ENCODE measurements at places on chromosomes 4 and X. TPM values are rescaled to one million over a fixed set of nuclear protein-coding genes. Genes with fewer than 3 reads are reported as not detected.

DNA sequence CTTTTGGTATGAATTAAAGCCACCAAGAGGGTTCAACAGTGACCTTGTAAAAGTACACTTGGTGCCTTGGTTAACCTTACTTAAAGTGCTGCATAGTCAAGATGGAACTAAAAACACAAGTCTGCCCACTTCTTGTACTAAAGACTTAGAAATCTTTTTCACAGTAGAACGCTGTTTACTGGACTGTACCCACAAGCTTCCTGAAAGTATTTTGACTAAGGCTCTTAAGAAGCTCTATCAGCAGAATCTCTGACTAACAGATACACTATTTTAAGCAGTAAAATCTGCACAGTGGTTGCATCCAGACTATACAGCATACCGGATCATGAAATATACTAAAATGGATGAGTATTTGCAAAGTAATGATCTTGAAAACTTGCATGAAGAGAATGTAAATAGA is 7.2 kb downstream of the RAB28 start:
- DNase-seq: peak; percentile 14

DNA sequence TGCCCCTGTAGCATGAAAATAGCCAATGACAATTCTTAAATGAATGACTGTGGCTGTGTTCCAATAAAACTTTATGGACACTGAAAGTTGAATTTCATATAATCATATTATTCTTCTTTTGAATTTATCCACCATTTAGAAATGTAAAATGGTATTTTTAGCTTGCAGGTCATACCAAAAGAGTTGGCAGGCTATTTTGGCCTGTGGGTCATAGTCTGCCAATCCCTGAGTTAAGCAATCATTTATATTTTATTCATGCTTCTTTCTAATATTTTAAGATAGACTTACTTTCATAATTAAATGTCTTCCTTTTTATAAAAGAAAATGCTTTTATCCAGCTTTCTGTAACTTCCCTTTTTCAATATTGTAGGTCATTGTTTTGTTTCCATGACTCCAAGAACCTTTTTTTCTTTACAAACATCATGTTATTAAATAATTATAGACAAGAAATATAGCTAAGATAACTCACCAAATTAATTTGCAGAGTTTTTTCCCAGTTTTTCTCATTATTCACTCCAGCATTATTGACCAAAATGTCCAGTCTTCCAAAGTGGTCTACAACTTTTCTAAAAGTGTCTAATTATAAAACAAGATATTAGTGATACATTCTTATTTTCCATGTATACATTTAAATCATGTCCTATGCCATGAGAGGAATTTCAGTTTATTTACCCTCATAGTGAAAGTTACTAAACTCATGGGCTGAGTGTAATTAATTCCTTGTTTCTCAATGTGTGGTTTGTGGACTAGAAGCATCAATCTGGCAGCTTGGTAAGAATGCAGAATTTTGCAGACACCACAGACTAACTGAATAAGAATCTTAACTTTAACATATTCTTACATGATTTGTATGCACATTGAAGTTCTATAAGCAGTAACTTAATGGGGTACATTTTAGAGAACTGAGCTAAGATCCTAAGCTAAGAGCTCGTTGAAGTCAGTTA is 4.5 kb downstream of the HPGD start:
- peak; percentile 36 for DNase-seq

Gene HTRA3
- 12.9 TPM for total RNA-seq

Gene SLC34A2
- not detected for total RNA-seq

DNA sequence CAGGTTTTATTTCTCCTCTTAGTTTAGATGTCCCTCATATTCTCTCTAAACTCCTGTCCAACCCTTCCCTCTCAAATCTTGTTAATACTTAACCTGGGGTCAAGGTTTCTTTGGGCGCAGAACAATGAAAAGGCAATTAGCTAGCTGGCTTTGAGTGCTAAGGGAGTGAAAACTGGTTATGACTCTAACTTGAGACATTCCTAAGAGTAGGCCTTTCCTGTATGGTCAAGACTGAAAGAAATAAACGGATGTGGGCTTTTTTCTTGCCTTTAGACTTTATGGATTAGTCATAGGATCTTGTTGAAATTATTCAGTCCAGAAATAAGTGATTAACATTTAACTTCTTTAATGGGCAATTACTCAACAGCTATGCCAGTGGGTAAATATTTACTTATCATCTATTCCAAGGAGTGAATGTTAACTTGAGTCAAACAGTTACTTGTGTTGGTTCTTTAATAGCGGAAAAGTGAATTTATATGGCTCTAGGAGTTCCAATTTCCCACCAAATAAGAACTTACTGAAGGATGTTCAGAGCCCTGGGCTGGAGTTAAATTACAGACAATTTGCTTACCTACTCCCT is 141.7 kb upstream of the SCML1 start:
- no peak for DNase-seq

DNA sequence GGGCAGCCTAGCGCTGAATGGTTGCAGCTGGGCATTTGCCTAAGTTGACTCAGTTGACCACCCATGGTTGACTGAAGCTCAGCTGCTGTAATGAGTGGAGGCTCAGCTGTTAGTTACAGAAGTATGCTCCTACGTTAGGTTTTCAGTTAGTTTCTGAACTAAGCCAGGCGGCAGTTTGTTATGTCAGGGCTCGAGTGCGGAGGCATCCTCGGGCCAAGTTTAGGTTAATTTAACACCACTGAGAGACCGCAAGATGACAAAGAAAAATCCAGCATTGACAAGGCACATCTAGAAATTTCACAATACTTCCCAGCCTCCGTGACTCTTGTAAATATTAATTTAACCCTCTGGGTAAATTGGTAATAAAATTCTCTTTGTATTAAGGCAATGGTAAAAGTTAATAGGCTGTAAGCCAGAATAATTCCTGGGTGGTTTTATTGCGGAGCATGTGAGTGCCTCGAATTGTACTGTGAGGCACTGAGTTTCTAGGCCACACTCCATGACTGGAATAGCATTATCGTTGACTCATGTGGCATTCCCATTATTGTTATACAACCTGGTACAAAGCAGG is 33.1 kb upstream of the CDKN2AIP start:
- DNase-seq: no peak

GRCh38 chrX:44241546-44241945 is 101.9 kb downstream of the EFHC2 start:
- no peak for DNase-seq
